MCF 10A (cell line): ENCODE measurements at places on chromosomes 3 and 15.

DNA sequence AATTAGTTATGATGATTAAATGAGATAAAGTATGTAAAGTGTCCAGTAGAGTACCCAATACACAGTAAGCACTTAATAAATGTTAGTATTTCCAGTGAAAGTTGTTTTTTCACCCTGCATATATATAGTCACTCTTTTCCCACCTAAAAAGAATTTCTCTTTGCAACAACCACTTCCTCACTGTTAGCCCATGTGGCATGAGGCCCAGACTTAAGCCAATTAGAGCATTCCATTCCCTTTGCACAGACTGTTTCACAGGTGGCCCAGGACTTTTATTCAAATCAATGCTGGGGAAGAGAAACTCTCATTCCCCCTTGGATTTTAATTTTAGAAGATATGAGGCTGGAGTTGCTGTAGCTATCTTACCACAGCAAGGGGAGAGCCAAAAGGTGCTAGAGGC is 3.7 kb downstream of the IFT80 start:
- peak; percentile 45 for DNase-seq

DNA sequence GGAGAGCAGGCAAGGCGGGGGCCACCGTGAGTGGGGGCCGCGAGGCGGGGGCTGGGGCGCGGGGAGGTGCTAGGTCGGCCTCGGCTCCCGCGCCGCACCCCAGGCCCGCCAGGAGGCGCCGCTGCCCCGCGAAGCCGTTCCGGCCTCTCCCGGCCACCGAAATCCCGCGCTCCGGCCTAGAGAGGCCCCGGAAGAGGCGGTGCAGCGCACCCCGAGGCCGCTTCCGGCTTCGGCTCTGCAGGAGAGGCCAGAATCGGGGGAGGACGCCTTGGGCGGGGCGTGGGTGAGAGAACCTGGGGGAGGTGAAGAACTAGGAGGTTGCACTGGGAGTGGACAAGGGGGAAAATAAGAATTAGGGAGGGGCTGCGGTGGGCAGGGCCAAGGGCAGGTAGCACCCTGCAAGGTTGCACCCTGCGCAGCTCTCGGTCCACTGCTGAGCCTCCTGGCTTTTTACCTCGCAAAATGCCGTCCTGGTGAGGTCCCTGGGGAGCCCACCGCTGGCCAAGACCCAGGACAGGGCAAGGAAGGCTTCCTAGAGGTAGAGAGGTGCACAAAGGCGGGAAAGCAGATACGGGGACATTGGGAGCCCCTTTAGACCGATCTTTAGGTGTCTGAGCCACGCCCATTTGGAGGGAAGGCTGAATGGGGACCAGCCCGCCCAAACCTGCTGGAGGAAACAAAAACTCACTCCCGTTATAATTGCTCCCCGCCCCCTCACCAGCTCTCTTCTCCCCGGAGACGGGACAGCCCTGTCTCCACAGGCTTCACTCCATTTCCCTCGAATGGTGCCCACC is 8.4 kb upstream of the GNAI2 start:
- DNase-seq, result peak; percentile 95

GRCh38 chr3:7238565-7239295 is 377.8 kb downstream of the GRM7 start:
- no peak for DNase-seq

DNA sequence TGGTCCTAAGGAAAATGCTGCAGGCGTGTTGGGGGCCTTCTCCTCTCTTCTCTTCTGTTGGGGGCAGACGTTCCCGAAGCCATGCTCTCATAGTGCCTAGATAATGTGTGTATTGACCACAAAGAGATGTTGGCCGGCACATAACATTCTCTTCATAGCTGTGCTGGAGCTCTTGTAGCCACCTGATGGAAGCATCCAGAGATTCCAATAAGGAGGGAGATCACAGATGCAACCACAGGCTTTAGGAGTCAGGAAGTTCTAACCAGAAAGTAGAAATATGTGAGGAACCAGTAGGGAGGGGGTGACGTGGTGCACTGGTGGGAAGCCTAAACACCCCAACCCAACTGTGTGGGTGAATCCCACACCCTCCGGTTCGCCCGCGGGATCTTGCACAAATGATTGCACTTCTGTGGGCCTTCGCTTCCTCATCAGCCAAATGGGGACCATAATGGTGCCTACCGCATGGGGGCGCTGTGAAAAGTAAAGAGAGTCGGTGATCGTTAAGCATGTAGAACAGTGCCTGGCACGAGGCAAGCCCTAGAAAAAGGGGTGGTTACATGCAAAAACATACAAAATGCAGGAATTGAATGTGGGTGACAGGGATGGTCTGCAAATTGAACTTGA is 87.8 kb downstream of the TOP2B start:
- no peak for DNase-seq

- peak; percentile 95 for DNase-seq
These were observed 18.1 kb downstream of the CSPG4 start for GRCh38 chr15:75694241-75695182.

GRCh38 chr15:100049936-100050876 is 291.6 kb downstream of the ADAMTS17 start:
- DNase-seq, result no peak

DNA sequence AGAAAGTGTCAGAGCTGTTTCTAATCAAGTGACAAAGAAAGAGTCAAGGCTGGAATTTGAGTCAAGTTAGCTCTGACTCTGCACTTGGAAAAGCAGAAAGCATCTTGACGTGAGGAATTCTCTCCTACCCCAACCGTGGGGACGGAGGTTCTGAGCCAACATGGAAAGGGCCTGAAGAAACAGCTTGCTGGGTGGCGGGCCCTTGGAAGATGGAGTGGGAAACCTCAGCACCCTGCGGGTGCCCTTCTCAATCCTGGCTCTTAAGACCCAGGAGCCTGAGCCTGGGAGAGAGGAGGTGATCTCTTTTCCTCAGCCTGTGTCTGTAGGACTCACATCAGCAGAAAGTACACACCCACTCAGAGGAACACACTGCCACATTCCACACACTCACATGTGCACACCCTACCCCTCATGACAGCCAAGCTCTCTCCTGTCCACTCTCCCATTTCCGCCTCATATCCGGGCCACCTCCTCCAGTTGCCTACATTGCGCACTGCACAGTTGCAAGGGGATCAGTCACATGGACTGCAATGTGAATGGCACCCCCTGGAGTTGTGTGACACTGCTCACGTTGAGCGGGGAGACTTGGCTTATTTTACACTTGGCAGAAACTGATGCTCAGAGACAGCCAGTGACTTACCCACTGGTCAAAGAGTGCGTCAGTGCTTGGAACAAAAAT is 101.5 kb upstream of the SLC6A6 start:
- DNase-seq, result no peak

- no peak for DNase-seq
These were observed 307.6 kb upstream of the LRRFIP2 start for GRCh38 chr3:37481982-37482381.

GRCh38 chr15:88274553-88275460 is 18.3 kb upstream of the NTRK3 start:
- peak; percentile 23 for DNase-seq

DNA sequence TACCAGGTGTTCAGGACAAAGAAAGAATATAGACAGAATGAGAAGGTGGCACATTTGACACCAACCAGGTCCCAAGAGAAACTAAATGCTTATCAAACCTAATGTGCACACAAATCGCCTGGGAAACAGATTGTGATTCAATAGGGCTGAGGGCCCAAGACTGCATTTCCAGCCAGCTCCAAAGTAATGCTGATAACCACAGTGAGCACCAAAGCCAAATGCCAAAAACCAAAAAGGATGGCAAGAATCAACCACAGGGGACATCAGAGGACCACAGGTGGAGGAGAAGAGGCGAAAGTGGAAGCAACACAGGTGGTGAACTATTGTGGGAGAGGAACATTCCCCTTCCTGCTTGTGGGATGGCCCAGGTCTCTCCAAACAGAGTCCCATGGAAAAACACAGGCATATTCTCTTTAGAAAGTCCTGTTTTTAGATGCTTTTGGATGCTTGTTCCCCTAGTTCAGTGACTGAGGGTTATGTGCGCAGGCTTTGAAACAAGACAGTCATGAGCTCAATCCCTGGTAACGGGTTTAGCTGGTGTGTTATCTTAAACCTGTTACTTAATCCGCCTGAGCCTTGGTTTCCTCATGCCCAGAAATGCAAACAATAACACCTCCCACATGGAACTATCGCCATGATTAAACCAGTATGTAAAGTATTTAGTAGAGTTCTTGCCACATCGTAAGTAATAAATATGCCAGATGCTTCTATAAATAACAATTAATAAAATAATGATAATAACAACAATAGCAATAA is 241.7 kb downstream of the ATP8B4 start:
- no peak for DNase-seq

DNA sequence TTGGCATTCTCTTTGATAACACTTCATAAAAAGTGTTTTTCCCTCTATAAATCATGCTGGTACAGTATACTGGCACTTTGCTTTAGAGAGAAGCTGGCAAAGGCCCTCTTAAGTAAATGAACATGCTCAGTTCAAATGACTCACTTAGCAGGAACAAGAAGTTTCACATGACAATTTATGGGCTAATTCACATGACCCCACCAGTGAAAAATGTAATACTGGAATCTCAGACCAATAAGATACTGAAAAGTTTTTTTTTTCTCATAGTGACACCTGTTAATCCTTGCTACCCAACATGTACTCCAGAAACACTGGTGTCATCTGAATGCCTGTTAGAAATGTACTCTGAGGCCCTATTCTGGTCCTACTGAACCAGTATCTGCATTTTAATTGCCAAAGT is 13.9 kb downstream of the BTBD1 start:
- DNase-seq, result peak; percentile 26

- DNase-seq, result no peak
These were observed 68.4 kb downstream of the LINGO1 start for GRCh38 chr15:77564341-77564740.

- no peak for DNase-seq
These were observed 71.0 kb upstream of the ANKRD34C start for GRCh38 chr15:79211481-79211880.

GRCh38 chr3:113064183-113064582 is 73.4 kb downstream of the GTPBP8 start:
- DNase-seq, result no peak

GRCh38 chr15:95795386-95795785 is 535.1 kb upstream of the NR2F2 start:
- DNase-seq, result no peak

DNA sequence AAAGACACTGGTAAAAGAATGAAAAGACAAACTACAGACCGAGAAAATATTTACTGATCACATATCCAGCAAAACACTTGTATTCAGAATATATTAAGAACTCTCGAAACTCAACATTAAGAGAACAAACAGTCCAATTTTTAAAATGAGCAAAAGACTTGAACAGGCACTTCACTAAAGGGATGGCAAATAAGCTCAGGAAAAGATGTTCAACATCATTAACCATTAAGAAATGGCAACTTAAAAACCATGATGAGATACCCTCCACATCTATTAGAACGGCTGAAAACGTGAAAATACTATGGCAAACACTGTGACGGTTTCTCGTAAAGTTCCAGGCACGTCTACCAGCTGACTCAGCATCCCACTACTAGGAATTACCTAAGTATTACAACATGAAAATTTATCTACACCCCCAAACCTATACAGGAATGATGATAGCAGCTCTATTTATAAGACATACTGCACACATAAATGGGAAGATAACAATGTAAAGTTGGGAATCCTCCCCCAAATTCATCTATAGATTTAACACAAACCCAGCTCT is 86.1 kb upstream of the PROK2 start:
- no peak for DNase-seq
